ENCODE measurements at places on chromosomes 4 and X.

DNA sequence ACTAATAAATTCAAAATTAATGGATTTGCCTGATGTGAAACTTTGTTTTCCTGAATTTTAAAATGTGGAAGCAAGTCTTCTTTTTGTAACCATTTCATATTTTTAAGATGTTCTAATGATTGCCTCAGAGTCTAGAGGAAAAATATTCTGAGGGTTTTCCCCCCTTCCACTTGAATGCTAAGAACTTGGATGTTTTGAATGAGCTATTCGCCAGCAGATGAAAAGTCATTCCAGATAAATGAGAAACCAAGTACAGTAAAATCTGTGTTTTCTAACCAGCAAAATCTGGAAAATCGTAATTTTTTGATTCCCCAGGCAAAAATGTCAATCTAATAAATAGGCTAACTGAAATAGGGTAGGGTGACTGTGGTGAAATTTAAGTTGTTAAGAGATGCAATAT, 45.6 kb downstream of the SLIT2 start:
- no peak for DNase-seq

- DNase-seq = no peak
Observed at GRCh38 chr4:185212581-185212980, 3.2 kb downstream of the SNX25 start.

GRCh38 chrX:71081330-71082123, 13.4 kb upstream of the SNX12 start:
- DNase-seq = no peak

- no peak for DNase-seq
Observed at GRCh38 chr4:34891892-34892291, 1352.4 kb downstream of the ARAP2 start.

DNA sequence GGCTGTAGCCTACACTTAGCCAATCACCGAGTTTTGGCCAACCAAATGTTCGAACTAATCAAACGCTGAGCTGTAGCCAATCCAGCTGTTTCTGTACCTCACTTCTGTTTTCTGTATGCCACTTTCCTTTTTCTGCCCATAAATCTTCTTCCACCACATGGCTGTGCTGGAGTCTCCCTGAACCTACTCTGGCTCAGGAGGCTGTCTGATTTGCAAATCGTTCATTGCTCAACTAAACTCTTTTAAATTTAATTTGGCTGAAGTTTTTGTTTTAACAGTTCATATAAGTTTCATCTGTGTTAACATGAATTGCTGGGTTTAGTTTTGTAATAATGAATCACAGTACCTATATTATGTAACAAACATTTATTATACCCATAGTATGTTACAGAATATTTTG, 160.7 kb upstream of the PCDH7 start:
- DNase-seq = no peak

GRCh38 chrX:100645106-100645505, 1.1 kb downstream of the SRPX2 start:
- DNase-seq = no peak

DNA sequence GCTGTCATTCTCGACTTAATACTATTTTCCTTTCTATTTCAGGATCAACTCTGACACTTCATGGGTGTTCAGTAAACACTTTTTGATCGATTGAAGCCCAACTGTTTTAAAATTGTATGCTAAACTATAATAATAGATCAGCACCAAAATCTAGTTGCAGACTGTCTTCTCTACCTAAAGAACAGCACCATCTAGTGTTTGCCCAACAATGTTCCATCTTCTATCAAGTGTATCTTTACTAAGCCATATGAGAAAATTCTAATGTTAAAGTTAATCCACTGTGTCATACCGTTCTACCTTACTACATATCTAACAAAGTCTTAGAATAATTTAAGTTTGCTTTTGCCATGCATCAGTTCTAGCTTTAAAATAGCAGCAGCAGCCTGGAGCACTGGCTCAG, 113.0 kb upstream of the PRDX4 start:
- peak; percentile 67 for DNase-seq

DNA sequence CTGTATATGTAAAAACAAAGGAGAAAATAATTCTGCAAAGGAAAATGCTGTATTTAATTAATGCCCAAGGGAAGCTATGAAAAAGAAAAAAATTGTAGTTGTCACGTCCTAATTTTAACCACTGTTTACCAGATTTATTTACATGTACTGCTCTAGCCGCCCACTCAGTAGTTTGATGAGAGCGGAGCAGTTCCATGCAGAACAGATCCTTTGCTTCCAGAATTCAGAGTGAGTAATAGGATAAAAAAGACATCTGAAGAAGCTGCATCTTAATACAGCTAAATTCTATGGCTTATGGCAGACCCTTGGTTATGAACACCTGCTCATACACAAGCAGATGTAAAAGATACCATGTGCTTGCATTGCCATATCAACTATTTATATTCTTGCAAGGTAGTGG, 287.0 kb downstream of the GASK1B start:
- no peak for DNase-seq

GRCh38 chrX:38552721-38553120, 8.6 kb upstream of the TSPAN7 start:
- DNase-seq = no peak

GRCh38 chr4:58935332-58935731, 1825.1 kb upstream of the IGFBP7 start:
- peak; percentile 15 for DNase-seq

DNA sequence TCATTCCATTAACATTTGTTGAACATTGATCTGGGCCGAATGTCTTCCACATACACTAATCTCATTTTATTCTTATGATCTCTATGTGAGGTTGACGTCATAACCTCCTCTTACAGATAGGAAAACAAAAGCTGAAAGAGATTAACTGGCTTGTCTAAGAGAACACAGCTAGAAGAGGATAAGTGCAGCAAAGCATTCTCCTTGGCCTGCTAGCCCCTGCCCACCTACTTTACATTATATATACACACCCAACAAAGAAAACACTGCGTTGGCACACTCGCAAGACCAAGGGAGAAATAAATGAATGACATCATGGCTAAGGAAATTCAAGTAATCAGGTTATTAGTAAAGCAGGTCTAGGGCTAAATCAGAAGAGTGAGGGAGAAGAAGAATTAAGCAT, 138.4 kb downstream of the PARM1 start:
- DNase-seq = no peak

- no peak for DNase-seq
Observed at GRCh38 chr4:26273616-26273980, 47.2 kb upstream of the RBPJ start.

DNA sequence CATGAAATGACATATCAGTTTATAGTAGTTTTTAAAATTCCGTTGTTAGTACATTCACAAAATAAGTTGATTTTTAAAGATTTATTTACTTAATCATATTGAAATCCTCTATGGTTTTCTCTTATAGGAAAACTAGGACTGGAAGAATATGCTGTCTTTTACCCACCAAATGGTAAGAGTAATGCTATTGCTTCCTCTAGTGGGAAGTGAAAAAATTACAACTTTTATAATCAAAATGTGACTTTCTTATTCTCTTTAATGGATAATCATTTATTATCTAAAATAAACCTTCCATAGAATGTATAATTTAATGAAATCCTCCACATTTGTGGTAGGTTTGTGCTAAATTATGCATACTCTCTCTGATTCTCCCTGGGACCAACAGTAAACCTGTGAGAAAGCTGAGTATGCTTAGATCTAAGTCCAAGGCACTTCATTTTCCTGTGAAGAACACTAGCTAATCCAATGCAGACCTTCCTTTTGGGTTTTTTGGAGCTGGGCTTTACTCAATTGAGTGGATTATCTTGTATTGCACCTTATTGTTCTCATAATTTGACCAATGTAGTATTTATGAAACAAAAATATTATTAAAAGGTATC, 136.2 kb downstream of the TBC1D19 start:
- peak; percentile 60 for DNase-seq

- DNase-seq = no peak
Observed at GRCh38 chrX:102113367-102113766, 12.1 kb upstream of the TCEAL2 start.

DNA sequence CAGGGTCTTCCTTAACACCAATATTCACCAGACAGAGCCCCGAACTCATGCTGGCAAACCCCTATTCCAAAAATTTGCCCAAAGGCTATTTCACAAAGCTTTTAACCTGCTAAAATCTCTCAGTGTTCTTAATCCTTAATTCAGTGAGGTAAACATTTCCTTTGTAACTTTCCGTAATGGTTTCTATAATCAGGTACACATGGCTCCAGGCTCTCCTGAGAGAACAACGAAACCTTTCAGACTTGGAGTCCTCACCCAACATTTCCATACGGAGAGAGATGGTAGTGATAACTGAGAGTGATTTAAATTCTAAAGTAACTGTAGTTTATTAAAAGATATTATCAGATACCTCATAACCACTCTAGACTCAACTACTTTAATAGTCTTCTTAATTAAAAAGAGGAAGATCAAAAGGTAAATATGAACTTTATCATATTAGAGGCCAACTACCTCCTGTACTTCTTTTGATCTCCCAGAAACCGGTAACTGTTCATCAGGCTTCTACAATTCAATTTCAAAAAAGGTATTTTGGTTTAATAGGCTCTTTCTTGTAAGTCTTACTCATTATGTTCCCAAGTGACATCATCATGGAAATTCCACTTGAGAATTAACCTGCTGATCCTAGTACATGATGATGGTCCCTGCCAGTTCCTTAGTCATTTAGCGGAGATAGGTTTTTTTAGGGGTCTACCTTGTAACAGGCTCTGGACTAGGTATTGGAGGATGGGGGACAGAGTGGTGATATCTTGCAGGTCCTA, 91.4 kb upstream of the UCP1 start:
- no peak for DNase-seq

DNA sequence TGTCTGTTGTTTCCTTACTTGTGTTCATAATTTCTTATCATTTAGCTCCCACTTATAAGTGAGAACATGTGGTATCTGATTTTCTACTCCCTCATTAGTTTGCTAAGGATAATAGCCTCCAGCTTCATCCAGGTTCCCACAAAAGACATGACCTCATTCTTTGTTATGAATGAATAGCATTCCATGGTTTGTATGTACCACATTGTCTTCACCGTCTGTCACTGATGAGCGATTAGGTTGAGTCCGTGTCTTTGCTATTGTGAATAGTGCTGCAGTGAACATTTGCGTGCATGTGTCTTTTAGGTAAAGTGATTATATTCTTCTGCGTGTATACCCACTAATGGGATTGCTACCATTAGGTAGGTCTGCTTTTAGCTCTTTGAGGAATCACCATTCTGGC, 624.3 kb upstream of the EPHA5 start:
- DNase-seq = peak; percentile 19

DNA sequence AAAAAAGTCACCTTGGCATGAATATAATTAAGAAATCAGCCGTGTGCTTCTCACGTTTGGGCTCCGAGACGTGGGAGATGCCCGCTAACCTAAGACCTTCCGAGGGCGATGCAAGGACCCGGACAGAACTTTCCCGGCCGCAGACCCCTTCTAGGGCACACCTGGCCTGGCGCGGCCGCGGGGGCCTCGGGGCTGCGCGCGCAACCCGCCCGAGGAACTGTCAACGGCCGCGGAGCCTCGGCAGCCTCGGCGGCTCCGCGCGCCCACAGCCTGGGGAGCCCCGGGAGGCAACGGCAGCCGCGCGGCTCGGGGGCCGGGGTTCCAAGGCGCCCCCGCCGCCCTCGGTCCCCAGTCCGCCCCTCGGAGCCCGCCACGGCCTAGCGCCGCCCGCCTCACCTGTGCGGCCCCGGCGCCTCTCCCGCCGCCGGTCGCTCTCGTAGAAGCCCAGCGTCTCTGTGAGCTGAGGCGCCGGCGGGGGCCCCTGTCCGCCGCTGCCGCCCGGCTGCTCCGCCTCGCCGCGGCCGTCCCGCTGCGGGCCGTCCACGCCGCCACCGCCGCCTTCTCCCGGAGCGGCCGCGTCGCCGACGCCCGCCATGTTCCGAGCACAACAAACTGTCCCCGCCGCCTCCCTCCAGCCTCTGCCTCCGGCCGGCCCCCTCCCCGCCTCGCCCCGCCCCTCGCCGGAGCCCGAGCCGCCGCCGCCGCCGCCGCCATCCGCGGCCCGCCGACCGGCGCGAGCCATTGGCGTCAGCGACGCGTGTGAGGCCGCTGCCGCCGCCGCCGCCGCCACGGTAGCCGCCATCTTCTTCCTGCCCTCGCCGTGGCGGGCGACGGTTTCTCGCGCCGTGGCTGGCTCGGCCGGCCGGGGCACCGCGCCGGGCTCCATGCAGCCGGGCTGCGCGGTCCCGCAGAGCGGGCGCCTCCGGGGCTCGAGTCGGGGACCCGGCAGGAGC, at the start of gene TAPT1:
Gene TAPT1, minus strand, starts transcription at position 609 of the 953 bp plus-strand sequence. Its CDS starts 14 bp downstream, at position 595.
- DNase-seq = peak; percentile 67

GRCh38 chrX:9856588-9856987, 70.4 kb downstream of the SHROOM2 start:
- no peak for DNase-seq

- DNase-seq = no peak
Observed at GRCh38 chrX:57227691-57228090, 58.8 kb upstream of the FAAH2 start.

- DNase-seq = no peak
Observed at GRCh38 chrX:19094654-19095053, 27.6 kb downstream of the ADGRG2 start.

- no peak for DNase-seq
Observed at GRCh38 chr4:83489711-83490326, 4.9 kb upstream of the ABRAXAS1 start.

GRCh38 chr4:175639346-175639745, 172.7 kb downstream of the GPM6A start:
- DNase-seq = no peak

GRCh38 chr4:159937595-159937994, 834.7 kb downstream of the RAPGEF2 start:
- no peak for DNase-seq

DNA sequence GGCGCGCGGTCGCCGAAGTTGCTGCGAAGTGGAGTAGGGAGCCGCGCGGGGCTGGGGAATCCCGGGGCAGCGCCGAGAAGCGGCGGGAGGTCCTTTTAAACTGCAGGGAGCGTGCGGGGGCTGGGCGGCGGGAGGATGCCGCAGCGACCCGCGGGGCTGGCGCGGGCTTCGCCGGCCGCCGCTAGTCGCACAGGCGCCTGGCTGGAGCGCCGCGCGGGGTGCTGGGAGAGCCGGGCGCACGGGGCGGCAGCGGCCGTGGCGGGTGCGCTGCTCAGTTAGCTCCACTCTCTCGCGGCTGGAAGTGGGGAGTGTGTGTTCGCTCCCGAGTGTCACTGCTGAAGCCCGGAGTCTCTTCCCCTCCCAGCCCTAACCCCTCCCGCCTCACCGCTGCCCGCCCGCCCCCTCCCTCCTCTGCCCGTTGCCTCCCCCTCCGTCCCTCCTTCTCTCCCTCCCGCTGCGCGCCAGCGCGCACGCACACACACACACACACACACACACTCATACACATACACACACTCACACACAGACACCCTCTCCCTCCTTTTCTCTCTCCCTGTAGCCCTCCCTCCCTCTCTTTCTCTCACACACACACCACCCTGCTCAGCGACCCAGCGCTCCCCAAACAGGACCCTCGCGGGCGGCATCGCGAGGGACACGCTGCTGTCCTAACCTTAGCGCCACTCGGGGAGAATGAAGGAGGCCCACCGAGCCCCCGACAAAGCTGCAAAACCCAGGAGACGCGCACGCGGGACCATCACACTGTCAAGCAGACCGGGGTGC, at the start of gene NDNF:
Gene NDNF, minus strand, starts transcription at position 312 of the 780 bp plus-strand sequence. CDS start 26,698 bp downstream, outside the sequence.
- peak; percentile 22 for DNase-seq

- no peak for DNase-seq
Observed at GRCh38 chrX:69088171-69088938, 76.9 kb downstream of the PJA1 start.
